ENCODE measurements at places on chromosomes 2 and 18.

GRCh38 chr2:165902934-165903333 lies 50.6 kb downstream of the TTC21B start:
- no peak for DNase-seq

DNA sequence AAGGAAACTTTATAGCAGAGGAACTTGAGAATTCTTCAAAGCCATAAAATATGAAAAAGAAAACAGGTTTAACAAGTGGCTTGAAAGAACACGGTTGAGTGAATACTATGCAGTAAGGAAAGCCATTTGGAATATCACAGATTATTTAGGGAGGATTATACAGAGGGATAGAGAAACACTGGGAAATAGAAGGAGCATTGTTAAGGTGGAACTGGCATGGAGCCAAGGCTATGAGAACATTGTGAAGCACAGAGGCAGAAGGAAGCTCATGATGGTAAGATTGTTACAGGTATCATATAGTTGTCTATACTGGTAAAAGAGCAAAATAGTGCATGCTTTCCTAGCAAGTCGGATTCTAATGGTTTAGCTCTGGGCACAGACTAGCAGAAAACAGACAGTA lies 87.1 kb downstream of the SS18 start:
- DNase-seq = no peak

DNA sequence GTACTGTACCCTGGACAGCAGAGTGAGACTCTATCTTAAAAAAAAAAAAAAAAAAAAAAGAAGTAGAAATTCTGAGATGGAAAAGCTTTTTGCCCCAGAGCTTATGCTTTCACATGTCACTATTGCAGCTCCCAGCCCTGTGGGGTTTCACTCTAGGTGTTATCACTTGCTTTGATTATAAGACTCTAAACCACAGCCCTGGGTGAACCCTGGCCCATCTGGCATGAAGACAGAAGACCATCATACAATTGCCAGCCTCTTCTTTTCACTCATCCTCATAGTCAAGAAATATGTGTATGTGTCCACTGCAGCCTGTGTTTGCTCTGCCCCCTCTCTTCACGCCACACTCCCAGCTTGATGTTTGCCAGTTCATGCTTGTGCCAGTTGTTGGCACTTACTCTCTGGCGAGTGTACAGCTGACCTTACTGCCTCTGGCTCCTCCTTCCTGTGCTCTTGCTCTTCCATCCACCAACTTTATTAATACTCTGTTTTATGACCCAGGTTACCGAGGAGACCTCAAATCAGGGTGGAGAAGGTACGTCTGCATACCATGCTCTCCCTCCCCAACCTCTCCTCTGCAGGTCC lies 136.7 kb upstream of the NCK2 start:
- no peak for DNase-seq

DNA sequence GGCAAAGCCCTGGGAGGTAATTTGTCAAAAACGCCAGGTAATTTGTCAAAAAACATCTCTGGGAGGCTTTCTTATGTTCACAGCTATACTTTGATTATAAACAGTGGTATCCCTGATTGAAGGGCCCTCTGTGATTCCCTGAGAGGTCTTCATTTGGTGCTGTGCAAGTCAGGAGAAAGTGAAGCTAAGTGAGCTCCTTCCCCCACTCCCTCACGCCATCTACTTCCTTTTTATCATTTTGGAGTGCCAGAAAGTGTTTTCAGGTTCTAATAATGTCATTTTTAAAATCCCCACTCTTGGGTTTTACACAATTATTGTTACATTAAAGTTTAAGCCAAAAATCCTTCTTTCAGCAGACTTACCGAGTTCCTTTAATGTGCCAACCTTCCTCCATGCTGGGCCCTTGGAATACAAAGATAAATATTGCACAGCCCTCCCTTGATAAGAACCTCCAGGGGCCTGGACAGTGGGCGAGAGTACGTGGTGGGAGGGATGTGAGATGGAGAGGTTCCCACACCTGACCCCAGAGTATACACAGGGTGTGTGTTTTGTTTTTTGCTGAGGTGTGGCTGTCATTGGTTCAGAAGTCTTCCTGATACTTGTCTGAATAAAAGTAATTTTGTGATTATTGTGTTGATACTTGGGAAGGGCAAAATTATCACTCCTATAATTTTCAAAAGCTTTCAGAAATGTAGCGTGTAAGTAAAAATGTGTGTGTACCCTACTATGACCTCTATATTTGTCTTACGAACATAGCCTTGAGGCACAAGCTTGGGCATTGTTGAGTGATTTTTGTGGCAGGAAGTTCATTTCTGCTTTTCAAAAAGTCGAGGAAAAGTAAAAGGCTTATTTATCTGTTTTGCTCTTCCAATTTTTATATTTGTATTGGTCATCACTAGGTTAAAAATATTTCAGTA lies 8.2 kb downstream of the MAPRE2 start:
- DNase-seq = no peak

- no peak for DNase-seq
These were observed 45.0 kb downstream of the FAP start for GRCh38 chr2:162198239-162198638.

GRCh38 chr2:199315299-199316179 lies 142.2 kb downstream of the SATB2 start:
- no peak for DNase-seq

- no peak for DNase-seq
These were observed 43.0 kb downstream of the STAT1 start for GRCh38 chr2:190970873-190971506.

DNA sequence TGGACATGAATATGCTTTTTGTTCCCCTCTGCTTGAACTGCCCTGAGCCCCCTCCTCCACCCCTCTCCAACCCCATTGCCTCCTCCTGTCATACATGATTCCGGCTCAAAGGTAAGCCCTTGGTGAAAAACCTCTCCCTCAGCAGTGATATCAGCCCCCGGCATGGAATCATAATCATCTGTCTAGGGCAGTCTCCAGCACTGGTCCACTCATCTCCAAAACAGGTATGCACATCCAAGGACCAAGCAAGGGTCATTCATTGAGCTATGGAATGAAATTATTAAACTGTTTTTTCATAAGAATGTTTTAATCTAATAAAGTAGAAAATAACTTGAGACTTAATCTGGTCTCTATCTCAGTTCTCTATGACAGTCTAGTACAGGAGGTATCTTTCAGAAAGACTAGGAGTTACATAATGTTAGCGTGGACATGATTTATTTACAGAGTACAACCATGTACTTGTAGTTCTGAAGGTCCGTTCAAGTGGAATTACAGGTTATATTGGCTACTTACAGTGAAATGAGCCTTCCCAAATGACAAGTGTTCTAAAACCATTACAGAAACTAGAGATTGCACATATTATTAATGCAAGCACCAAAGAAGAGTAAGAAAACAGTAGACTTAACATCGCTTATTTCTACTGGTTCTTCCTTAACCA lies 75.2 kb downstream of the ACVR1 start:
- DNase-seq = no peak

- no peak for DNase-seq
These were observed 90.6 kb upstream of the RAB6C start for GRCh38 chr2:129888896-129889295.

DNA sequence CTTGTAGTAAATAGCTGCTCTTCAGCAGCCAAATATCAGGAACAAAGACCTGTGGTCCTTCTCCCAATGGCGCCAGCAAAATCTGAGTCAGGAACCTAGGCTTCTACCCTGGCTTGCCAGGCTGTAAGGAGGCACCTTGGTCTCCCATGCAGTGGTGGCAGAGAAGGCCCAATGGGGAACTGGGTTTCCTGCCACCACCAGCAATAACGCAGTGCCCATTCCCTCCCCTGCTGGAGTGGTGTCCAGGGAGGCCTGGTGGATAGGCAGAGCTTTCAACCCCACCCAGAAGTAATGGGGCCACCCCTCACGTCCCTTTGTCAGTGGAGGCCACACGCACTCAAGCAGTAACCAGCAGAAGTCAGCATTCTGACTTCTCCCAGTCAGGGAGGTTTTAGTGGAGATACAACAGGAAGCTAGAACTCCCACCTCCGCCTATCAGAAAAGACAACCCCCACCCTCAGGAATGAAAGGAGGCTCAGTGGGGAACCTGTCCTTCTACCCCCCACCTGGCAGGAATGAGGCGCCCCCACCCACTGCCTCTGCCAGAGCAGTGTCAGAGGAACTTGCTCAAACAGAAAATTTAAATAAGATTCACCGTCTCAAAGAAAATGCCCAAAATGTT lies 132.4 kb downstream of the COPS8 start:
- DNase-seq = no peak

- no peak for DNase-seq
These were observed 392.0 kb upstream of the NRP2 start for GRCh38 chr2:205290299-205290698.

DNA sequence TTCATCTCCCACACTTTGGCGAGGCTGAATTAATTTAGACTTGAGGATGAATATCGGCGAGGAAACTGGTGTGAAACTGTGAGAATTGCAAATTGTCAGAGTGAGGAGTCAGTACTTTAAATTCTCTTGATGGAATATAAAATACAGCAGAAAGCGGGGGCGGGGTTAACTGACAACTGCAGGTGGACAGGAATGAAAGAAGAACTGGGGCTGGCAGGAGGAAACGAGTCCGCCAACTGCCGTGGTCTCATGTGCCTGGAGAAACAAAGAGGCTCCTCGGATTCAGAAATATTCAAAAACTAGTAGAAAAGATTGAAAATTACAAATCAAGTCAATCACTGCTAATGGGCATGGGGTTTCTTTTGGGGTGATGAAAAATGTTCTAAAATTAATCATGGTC lies 44.3 kb downstream of the MOGAT1 start:
- no peak for DNase-seq

- DNase-seq = no peak
These were observed 229.2 kb downstream of the MYT1L start for GRCh38 chr2:2101924-2102323.

GRCh38 chr2:85734015-85734414 lies 19.8 kb upstream of the ATOH8 start:
- no peak for DNase-seq

Measured in stimulated activated CD8-positive, alpha-beta memory T cell treated with anti-CD3 and anti-CD28 coated beads, Interleukin-4, amount 100 ng/mL, for 48 hours (primary cell).